ENCODE measurements at places on chromosomes 11 and 22.
A peak's percentile ranks its signal among the peaks of the same experiment; 100 is the strongest.

DNA sequence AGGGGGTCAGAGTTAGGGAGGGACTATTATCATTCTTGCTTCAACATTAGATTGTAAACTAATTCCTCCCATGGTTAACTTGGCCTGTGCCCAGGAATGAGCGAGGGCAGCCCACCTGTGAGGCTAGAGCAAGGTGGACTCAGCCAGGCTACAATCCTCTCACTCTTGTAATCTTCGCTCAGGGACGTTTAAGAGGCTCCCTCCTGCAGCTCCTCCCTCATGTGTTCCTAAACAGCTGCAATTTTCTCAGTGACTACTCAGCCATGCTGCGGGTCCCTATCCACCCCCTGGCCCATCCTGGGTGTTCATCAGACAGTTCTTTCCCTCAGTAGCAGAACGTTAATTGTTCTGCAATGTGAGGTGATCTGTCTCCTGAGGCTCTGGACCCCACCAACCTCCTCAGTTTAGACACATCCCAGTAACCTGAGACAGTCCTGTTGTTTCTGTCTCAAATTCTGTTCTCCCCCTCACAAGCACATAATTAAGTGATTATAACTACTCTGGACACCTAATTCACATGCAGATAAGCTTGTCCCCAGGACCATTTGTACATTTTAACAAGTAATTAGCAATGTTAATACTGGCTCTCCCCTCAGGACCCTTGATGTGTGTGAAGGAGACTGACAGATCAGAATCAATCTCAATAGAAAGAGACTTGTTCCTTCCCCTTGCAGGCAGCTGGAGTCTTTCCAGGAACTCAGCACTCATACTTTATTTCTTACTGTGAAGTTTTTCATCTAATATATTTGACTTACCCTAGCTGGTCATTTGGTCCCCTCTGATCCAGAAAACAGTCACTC lies 337.2 kb upstream of the B3GAT1 start:
- no peak for DNase-seq

- DNase-seq, result no peak
Measured at GRCh38 chr11:79094616-79095015, 346.2 kb downstream of the TENM4 start.

GRCh38 chr11:76807206-76807875 lies 24.2 kb downstream of the TSKU start:
- DNase-seq, result peak; percentile 81

GRCh38 chr22:48894804-48895250 lies 932.8 kb downstream of the BRD1 start:
- DNase-seq, result no peak

DNA sequence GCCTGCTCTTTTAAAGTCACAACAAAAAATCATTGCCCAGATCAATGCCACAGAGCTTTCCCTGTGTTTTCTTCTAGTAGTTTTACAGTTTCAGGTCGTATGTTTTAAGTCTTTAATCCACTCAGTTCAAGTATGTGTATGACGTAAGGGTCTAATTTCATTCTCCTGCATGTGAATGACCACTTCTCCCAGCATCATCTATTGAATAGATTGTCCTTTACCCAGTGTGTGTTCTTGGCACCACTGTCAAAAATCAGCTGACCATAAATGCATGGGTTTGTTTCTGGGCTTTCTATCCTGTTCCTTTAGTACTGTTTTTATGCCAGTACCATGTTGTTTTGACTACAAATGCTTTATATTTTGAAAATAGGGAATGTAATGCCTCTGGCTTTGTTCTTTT lies 28.1 kb downstream of the INTS4 start:
- no peak for DNase-seq

DNA sequence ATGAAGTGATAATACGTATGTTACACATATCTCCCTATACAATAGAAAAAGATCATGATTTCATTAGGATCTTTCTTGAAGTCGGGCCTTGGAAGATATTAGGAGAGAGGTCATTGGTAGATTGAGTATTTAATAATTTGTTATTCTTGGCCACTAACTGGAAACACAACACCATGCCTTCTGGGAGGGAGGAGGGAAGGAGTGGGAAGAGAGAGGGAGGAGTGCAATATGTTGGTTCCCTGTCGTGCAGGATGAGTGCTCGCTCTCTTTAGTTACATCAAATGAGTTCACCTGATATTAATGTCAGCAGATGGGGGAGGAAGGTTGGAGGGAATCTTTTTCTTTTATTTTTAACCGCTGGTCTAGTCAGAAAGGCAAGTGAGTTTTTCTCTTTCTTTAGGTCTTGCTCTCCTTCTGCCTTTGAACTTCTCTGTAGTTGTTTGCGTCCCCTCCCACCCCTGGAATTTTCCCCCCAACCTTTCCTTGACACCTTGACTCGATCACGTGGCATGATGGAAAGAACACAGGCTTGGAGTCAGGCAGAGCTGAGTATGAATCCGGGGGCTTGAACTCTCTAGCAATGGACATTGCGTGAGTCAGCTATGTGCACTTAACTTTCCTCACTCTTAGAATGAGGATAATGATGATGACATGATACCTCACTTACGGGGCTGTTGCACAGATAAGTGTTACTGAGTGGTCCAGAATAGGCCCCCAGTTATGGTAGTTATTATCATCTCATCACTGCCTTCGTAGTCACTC lies 6.2 kb downstream of the ADAMTS15 start:
- DNase-seq, result no peak

- DNase-seq, result no peak
Measured at GRCh38 chr22:42324566-42324965, 54.1 kb upstream of the TCF20 start.

- DNase-seq, result no peak
Measured at GRCh38 chr22:30718491-30718890, 23.8 kb downstream of the OSBP2 start.

GRCh38 chr22:38860283-38861169 lies 11.5 kb downstream of the CBX6 start:
- DNase-seq, result no peak

DNA sequence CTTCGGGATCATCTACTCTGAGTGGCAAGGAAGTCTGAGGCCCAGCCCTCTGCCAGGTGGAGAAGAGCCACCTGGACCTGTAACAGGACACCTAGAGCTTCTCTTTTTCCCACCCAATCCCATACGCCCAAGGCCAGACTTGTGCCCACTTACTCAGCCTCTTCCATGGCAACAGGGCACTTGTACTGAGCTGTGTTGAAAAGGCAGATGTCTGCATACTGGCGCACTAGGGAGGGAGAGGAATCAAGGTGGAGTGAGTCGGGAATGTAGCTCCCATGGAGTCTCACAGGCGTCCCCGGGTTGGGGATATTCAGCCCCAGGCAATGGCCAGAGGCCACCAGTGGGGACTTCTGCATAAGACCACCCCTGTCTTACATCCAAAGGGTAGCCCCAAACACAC lies 36.1 kb downstream of the TPBGL start:
- no peak for DNase-seq

DNA sequence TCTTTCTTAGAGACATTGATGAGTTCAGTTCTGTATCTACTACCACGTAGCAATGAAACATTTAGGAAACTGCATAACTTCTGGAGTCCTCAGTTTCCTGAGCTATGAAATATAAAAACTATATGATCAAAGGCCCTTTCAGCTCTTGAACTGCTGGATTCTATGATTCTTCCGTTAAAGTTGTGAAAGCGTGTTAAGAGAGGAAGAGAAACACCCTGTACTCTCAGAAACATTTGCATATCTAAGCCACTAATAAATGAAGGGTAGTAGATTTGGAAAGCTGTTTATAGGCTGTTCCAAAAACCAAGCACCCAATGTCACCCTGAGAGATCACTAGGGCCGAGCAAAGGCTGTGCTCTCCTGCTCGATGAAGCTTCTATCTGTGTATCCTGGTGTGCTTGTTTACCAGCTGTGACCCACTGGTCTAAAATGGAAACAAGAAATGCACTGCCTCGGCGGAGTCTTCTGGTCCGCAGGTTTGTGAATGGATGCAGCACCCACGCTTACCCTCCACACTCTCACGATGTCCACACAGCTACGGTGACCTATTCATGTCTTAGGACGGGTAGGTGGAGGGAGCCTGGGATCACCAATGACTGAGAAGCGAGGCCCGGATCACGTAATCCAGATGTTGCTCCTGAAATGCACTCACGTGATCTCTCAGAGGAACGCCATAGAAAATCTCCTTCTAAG lies 325.8 kb downstream of the OPCML start:
- DNase-seq, result no peak

DNA sequence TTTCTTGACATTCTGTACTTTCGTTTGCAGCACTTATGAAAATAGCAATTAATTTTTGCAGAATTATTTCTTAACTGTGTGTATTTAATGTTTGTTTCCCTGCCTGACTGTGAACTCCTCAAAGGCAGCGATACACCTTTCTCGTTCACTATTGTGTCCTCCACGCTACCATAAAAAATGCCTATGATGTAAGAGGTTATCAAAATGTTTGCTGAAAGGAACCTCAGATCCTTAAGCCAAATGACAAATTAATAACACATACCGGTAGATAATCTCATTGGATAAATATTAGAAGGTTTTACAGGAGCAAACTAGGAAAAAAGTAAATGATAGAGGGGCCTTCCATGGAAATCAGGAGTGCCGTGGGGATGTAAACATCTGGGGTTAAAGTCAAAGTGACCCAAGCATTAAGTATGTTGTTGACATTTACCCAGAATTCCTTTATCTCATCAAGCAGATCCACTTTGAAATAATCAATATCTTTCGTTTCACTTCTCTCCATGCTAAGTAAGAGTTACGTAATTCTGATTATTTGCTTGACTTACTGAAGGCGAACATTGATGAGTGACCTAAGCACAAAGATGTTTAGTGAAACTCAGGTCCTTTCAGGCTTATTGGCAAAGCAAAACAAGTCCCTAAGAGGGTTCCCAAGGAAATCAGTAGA lies 2.6 kb upstream of the OOSP3 start:
- DNase-seq, result no peak

DNA sequence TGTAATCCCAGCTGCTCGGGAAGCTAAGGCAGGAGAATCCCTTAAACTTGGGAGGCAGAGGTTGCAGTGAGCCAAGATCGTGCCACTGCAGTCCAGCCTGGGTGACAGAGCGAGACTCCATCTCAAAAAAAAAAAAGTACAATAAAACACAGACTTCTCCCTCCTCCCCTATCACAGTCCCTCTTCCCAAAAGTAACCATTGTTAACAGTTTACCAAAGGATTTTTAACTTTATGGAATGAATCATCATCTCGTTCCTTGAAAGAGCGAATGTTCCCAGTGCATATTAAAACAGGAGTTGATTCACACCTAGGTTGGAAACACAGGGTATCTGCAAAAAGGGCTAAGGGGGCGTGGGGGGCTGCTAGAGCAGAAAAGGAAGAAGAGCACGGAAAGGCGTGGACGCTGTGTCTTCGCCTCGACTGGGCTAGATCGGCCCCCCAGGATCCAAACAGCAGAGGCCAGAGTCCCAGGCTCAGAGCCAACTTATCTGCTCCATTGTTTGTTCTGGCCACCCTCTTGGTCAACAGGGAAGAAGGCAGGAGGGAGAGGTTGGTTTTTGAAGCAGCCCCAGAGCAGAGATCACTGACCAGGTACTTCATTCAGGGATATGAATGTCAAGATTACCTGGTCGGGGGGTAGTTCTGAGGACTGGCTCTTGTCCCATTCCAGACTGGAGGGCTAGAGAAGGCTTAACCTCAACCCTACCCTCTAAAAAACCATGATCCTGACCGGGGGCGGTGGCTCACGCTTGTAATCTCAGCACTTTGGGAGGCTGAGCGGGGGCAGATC lies 2.1 kb upstream of the AHNAK start:
- DNase-seq, result no peak

GRCh38 chr11:45109400-45109799 lies 37.0 kb upstream of the PRDM11 start:
- no peak for DNase-seq

GRCh38 chr11:5124891-5125620 lies 13.1 kb downstream of the OR52A5 start:
- DNase-seq, result no peak

GRCh38 chr11:108973402-108974162 lies 308.7 kb downstream of the DDX10 start:
- DNase-seq, result no peak

GRCh38 chr11:99881610-99882009 lies 805.5 kb upstream of the ARHGAP42 start:
- DNase-seq, result no peak

DNA sequence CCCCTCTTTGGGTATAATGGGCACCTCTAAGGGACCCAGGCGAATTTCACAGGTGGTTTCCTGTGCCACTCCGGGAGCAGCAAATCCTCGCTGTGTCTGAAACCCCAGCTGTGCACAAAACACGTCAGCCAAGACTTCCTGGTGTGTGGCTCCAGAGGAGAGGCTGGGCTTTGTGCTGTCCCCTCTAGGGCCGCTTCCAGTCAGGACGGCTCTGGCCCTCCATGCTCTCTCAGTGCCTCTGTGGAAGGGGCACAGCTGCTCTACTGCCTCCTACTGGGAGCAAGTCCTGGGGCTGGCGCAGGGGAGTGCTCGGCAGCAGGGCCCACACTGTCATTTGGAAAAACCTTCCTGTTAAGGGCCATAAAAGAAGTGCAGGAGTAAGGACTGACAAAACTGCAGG lies 23.7 kb upstream of the ARFGAP3 start:
- DNase-seq, result no peak

Measured in NAMALWA (cell line).